ENCODE measurements at places on chromosomes 3 and 15. TPM values are rescaled to one million over a fixed set of nuclear protein-coding genes. Genes with fewer than 3 reads are reported as not detected.

DNA sequence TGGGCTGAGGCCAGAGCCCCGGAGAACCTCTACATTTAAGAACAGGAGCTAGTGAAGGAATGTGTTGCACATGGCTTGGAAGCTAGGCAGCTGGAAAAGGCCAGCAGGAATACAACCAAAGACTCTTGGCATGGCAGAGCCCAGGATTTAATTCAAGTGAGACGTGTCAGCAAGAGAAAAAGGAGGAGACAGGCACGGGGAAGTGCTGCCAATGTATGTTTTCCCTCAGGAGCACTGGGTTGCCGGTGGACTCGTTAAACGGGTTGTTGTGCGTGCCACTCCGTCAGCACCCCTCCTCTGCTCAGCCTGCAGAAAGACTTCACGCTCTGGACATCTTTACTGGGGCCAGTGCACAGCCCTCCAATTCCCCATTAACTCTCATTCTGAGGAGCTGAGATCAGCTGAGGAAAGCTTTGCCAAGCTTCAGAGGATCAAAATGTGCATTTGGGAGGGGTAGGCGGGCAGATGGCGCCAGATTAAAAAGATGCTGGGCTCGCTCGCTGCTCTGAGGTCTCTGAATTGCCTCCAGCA, 103.7 kb downstream of the PDZRN3 start:
- DNase-seq, result peak; percentile 93

- DNase-seq, result no peak
These were observed 445.0 kb upstream of the PROK2 start for GRCh38 chr3:72229952-72230351.

SEC22C gene
- 39.7 TPM for total RNA-seq

GABRR3 gene
- not detected for total RNA-seq

DNA sequence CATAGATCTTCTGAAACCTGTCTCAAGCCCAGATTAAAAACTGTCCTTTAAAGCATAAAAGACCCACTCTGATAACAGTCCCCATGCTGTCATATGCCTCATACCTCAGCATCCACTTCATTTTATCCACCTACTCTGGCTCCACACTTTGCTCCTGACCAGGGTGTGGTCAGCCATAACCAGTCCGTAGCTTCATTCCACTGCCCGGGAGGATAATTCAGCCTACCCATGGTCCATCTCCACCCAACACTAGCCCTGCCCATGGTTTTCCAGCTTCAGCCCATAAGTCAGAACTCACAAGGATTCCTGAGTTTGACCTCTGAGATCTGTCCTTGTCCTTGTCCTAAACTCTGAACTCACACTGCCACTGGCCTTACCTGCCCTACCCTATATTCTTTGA, 262.1 kb upstream of the MANF start:
- DNase-seq, result no peak

DNA sequence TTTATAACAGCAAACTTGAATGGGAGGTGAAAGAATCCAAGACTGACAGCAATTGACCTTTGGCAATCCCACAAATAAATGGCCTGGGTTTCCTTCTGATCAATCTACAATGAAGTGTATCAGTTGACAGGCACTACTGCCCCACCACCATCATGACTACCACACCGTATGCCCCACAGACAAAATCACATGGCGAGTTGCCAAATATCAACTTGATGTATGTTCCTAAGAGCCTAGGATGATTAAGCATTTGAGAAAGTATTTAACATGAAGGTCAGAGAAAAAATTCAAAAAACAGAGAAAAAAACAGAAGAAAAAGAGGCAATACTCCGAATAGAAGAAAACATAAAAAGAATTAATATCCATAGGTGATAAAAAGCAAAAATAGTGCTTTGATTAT, 215.9 kb upstream of the STAC start:
- DNase-seq, result no peak
